Suprapubic skin (tissue), 4 donors: ENCODE measurements at places on chromosomes 6 and 20. TPM values are rescaled to one million over a fixed set of nuclear protein-coding genes. Genes with fewer than 3 reads are reported as not detected.

The OARD1 gene
- total RNA-seq: 11.3 TPM

The B3GAT2 gene
- not detected for total RNA-seq

The VSX1 gene
- not detected for total RNA-seq

The CLPSL2 gene
- total RNA-seq: not detected

The CTCFL gene
- not detected for total RNA-seq

The KHDRBS2 gene
- not detected for total RNA-seq

DNA sequence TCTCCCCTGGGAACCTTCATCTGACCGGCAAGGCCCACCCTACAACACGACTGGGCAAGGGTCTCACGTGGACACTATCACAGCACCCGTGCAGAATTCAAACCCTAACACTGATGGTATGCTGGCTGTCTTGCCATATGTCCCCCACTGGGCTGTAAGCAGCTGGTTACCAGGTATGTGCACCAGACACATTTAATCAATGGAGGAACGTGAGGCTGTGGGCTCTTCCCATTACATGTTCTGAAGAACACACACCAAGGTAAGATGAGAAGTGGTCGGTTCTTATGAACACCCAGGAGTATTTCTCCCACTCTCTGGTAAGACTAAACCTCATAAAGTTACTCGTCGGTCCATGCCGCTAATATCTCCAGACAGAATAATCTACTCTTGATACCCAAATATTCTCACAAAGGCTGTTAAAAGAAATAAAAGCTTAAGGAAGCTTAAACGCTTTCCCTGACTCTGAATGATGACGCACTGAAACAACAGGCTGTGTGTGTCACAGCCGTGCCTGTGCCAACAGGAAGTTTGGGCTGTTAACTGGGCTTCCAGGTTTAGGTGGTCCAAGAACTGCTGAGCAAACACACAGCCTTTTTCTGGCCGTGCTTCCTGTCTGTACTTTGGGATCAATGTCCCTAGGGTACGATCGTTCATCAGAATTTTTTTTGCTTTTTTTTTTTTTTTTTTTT is 75.3 kb downstream of the SLC23A2 start:
- no peaks in the 10 kb centered on the region for H3K36me3 ChIP-seq
- no peaks in the 10 kb centered on the region for H3K27me3 ChIP-seq
- H3K4me1 ChIP-seq: peaks cover 11% of the 10 kb centered on the region
- no peak overlapping the region for H3K4me3 ChIP-seq
- H3K27ac ChIP-seq: no peak overlapping the region

DNA sequence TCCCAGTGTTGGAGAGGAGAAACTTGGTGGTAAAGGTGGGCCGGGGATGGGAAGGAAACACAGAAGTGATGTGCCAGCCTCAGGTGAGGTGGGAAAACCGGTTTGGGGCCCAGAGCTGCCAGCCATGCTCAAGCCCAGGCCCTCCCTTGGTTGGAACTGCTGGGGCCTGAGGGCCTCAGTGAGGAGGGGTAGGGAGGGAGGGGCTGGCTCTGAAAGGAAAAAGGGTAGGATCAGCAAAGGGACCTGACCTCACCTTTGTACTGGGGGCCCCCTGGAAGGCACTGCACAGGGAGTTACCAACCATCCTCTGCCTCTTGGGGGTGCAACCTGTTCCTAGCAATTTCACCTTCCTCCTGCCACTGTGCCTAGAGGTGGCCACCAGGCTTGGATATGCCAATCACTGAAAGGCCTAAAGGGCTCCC is 1.8 kb upstream of the SPEF1 start:
- H3K36me3 ChIP-seq: peaks cover 3% of the 10 kb centered on the region
- H3K4me3 ChIP-seq: no peak overlapping the region
- DNase-seq: no peak
- H3K4me1 ChIP-seq: peaks cover 74% of the 10 kb centered on the region
- H3K27me3 ChIP-seq: no peaks in the 10 kb centered on the region
- H3K27ac ChIP-seq: peak overlapping the region; percentile 62

DNA sequence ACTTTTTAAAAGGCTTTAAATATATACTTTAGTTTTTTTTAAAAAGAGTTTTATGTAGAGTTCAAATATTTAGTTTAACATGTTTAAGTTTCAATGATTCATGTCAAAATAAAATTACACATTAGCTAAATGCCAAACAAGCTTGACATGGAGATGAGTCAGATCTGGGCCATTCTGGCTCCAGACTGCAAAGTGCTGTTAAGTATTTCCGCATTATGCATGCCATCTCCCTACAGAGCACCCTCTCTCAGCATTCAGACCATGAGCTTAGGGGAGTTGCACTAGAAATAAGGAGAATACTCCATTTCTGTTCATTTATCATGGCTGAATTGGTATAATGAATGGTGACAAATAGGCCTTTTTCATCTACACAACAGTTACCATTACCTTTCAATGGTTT is 21.5 kb upstream of the HS3ST5 start:
- no peaks in the 10 kb centered on the region for H3K4me1 ChIP-seq
- no peaks in the 10 kb centered on the region for H3K27me3 ChIP-seq
- H3K4me3 ChIP-seq: no peak overlapping the region
- H3K36me3 ChIP-seq: no peaks in the 10 kb centered on the region

- peak overlapping the region; percentile 92 for H3K27ac ChIP-seq
- no peaks in the 10 kb centered on the region for H3K27me3 ChIP-seq
- H3K4me1 ChIP-seq: peaks cover 62% of the 10 kb centered on the region
Measured at GRCh38 chr6:35016502-35017321, 124.4 kb downstream of the TCP11 start.

DNA sequence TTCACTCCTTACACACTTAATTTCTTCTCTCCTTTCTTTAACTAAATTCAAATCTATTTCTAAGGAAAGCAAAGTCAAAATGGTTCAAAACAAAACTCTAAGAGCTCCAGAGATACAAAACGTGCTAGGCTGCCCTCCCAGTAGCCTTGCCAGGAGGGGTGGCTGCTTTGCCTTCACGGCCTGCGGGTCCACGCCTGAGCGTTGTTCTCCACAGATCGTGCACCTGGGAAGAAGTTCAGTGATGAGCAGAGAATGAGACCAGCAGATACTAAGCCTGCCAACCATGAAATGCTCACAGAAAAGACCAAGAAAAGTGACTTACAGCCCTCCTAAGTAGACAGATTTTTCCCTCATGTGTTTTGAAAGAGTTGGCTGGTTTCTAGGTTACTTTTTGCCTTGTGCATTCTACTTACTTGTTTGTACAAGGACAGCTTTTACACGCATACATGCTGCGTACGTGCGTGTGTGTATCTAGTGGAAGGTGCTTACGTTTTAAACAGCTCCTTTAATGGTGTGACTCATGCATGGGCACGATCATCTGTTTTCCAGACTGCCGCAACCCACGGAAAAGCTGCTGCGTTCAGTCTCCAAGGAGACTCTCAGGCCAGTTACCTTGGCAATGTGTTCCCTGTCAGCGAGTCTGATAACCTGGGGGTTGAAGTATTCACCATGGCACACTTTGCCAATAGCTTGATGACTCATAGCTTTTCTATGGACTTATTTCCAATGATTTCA is 32.4 kb upstream of the PBOV1 start:
- peak; percentile 70 for DNase-seq
- no peaks in the 10 kb centered on the region for H3K27me3 ChIP-seq
- H3K27ac ChIP-seq: peak overlapping the region; percentile 24
- H3K4me1 ChIP-seq: peaks cover 9% of the 10 kb centered on the region
- peak overlapping the region; percentile 5 for H3K4me3 ChIP-seq
- H3K36me3 ChIP-seq: no peaks in the 10 kb centered on the region

GRCh38 chr6:170366248-170366960 is 59.8 kb downstream of the FAM120B start:
- peak overlapping the region; percentile 55 for H3K27ac ChIP-seq
- peaks cover 19% of the 10 kb centered on the region for H3K4me1 ChIP-seq
- no peak for DNase-seq
- peaks cover 26% of the 10 kb centered on the region for H3K36me3 ChIP-seq
- H3K4me3 ChIP-seq: no peak overlapping the region
- H3K27me3 ChIP-seq: no peaks in the 10 kb centered on the region

DNA sequence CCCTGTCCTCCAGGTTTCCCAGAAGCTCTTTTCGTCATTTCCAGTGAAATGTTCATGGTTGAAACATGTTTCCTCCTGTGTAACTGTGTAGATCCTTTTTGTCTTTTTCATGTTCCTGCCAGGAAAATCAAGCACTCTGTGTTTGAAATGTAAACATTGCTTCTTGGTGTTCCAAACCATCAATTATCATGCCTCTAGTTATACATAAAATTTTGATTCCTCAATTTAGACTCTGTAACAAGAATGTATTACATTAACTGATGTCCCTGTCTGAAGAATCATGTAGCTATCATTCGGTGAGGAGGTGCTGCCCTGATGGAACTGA is 546.3 kb upstream of the CITED2 start:
- H3K27ac ChIP-seq: no peak overlapping the region
- DNase-seq: no peak
- H3K4me3 ChIP-seq: no peak overlapping the region
- no peaks in the 10 kb centered on the region for H3K4me1 ChIP-seq
- H3K36me3 ChIP-seq: no peaks in the 10 kb centered on the region

DNA sequence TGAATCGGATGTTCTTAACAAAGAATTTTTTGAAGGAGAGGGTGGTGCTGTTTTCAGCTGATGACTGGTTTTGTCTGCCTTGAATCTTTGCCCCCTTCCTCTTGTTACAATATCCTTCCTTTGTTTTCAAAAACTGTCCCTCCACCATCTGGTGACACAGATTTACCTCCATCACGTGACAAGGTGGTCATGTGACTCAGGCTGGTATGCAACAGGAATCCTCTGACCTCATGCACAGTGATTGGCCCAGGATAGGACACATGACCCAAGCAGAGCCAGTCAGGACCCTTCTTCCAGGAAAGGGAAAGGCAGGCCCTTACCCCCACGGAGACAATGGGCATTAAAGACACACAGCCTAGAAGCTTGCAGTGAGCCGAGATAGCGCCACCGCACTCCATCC is 84.7 kb upstream of the MC3R start:
- DNase-seq: no peak
- no peaks in the 10 kb centered on the region for H3K27me3 ChIP-seq
- no peaks in the 10 kb centered on the region for H3K36me3 ChIP-seq
- no peak overlapping the region for H3K4me3 ChIP-seq
- no peak overlapping the region for H3K27ac ChIP-seq

GRCh38 chr6:126631363-126631762 is 291.4 kb downstream of the CENPW start:
- H3K27ac ChIP-seq: no peak overlapping the region
- DNase-seq: no peak
- H3K27me3 ChIP-seq: no peaks in the 10 kb centered on the region
- no peak overlapping the region for H3K4me3 ChIP-seq

- peak; percentile 37 for DNase-seq
- H3K27ac ChIP-seq: no peak overlapping the region
- H3K4me3 ChIP-seq: no peak overlapping the region
- H3K4me1 ChIP-seq: no peaks in the 10 kb centered on the region
Measured at GRCh38 chr6:43950051-43950605, 177.1 kb downstream of the MRPL14 start.
